ENCODE measurements at places on chromosomes 16 and 17.

GRCh38 chr16:35207059-35207999, 1747.9 kb downstream of the TP53TG3F start:
- DNase-seq: no peak

- DNase-seq: no peak
Observed at GRCh38 chr17:31400481-31400950, 9.0 kb downstream of the RAB11FIP4 start.

GRCh38 chr17:17613708-17614114, 22.2 kb upstream of the PEMT start:
- DNase-seq: peak; percentile 42

DNA sequence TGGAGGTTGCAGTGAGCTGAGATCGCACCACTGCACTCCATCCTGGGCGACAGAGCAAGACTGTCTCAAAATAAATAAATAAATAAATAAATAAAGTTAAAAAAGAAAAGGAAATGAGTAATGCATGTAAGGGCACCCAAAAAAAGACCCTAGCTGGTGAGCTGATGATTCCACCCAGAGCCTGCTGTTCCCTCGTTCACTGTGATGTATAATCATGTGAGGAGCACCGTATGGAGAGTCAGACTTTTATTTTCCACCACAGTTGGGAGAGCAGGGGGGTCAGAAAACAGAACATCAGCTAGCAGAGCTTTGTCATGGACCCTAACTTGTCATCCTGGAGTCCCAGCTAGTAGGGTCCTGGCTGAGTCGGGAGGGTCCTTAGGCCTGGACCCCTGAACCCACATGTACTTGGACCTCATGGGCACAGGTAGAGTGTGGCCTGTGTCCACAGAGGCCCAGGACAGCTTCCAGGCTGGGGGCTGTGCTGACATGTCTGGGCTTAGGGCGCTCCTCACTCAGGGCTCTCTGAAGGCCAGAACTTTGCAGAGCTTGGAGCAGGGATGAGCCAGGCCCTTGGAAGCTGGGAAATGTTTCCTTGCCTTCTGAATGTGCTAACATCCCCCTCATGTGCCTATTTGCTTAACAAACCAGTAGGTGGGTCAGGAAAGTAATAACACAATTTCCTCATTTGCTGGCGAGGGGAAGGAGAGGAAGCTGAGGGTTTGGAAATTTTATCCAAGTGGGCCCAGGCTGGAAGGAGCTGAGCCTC, 18.8 kb upstream of the LASP1NB start:
- no peak for DNase-seq

DNA sequence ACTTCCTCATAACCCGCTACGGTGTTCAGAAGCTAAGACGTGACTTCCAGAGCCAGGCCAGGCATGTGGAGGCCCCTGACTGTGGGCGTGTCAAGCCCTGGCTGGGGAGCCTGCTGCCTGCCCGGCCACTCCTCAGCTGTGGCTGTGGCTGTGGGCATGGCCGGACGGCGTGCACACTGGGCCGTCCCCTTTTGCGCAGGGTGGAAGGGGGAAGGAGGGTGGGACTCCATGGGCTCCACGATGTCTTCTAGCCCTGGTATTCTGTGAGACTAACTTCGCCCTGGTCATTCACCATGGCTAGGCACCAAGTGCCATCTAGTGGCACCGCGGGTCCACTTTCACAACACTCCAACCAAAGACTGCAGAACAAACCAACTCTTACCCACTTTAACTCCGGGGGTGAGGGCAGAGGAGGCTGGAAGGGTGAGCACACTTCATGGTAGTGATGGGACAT, 67.9 kb downstream of the N4BP1 start:
- no peak for DNase-seq

DNA sequence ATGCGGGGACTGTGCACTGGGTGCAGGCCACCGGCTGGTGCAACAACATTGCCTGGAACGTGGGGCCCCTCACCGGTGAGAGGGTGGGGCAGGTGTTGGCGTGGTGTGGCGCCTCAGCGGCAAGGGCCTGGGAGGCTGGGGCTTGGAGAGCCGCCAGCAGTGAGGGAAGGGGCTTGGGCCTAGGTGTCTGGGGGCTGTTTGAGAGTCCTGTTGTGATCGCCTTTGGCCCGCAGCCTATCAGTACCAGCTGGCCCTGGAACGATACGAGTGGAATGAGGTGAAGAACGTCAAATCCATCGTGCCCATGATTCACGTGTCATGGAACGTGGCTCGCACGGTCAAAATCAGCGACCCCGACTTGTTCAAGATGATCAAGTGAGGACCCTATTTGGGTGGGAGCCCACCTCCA, 2.6 kb upstream of the TMEM88 start:
- no peak for DNase-seq

- DNase-seq: no peak
Observed at GRCh38 chr16:17347624-17348023, 123.1 kb downstream of the XYLT1 start.

- DNase-seq: peak; percentile 42
Observed at GRCh38 chr16:87317750-87318644, 805 bp upstream of the C16orf95 start.

DNA sequence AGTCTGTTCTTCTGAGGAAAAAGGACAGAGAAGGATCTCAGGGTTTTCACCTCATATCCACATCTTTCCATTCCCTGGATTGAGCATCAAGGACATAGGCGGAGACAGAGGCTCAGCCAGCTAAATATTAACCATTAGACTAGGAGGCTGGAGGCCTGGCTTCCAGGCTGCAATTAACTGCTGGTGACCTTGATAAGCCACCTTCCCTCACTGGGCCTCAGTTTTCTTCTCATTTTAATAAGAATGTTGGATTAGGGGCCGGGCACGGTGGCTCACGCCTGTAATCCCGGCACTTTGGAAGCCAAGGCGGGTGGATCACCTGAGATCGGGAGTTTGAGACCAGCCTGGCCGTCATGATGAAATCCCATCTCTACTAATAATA, 25.6 kb upstream of the CNOT1 start:
- no peak for DNase-seq

GRCh38 chr17:4066210-4066609, 76.6 kb downstream of the ZZEF1 start:
- no peak for DNase-seq

- no peak for DNase-seq
Observed at GRCh38 chr16:9345880-9346279, 254.4 kb downstream of the HAPSTR1 start.

DNA sequence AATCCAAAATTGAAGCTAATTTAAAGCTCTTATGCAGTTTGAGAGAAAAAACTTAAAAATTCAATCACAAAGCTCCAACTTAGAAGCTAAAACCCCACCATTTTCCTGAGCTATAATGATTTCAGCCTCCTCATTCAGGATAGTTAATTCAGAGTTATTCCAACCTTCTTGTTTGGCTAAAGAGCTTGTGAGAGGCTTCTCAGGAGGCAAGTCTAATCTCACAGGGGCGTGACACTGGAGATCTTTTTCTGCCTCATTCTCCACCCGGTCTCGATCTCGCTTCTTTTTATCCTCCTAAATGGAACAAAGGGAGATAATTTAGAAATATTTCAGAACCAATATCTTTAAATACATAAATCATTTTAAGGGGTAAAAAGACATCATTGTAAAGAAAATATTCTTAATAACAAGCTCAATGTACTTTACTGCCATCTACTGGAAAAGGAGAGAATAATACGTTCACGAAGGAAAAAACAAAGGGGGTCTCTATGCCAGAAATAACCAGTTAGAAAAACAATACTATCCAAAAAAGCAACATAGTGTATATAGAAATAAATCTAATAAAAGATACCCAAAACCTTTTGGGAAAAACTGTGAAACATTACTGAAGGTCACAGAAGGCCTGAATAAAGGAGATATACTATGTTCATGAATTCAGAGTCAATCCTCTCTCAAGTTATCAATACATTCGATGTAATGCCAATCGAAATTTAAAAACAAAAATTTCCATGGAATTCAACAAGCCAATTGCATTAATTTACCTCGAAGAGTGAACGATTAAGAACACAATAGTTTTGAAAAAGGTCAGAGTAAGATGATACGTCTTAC, 13.9 kb downstream of the BRD7 start:
- DNase-seq: no peak

DNA sequence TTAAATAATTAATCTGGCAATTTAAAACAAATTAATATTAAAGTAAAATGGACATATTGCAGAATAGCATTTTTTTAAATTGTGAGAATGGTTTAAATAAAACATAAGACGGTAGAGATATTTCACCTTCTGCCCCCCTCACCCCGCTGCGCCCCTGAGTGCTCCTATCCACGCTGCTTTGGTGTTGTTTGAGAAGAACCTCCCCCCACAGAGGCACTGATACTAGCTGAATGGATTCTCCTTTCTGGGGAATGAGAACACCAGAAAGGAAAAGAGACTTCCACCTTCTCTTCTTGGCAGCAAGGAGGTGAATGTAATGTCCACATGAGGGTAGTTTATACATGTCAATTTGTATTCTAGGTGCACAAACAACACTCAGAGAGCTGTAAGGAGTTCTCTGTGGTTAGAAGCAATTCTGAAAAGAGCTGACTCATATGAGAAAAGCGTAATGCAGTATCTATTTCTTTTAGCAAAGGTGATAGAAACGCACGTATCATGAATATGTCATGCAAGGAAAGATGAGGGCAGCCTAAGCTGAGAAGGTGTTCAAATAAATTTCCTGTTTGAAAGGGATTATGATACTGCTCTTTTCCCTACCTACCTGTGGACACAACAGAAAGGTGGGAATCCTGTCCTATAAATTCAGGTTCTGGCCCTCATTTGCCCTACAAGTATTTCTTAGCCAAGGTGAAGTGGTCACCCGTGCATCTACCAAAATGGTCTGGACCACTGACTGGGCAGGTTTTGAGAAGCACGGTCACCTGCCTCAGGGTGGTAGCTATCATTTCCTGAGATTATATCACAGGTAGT, 126.9 kb downstream of the PARN start:
- DNase-seq: no peak

GRCh38 chr17:45326626-45327025, 9.8 kb upstream of the MAP3K14 start:
- no peak for DNase-seq

GRCh38 chr16:842711-843560, 42.4 kb upstream of the GNG13 start:
- no peak for DNase-seq

GRCh38 chr16:89986600-89986999, 32.7 kb downstream of the DBNDD1 start:
- DNase-seq: no peak

GRCh38 chr17:77424585-77425344, 284.0 kb downstream of the SEC14L1 start:
- no peak for DNase-seq

GRCh38 chr17:28738680-28739384, 5.0 kb upstream of the TRAF4 start:
- no peak for DNase-seq

- no peak for DNase-seq
Observed at GRCh38 chr17:41536741-41537613, 8.9 kb upstream of the KRT19 start.

GRCh38 chr16:57619606-57620334, 8.7 kb upstream of the ADGRG1 start:
- DNase-seq: no peak

- DNase-seq: no peak
Observed at GRCh38 chr16:72277749-72278148, 105.8 kb upstream of the PMFBP1 start.

Data from stimulated activated CD4-positive, alpha-beta T cell treated with anti-CD3 and anti-CD28 coated beads, TNF-alpha, amount 100 ng/mL, for 24 hours (primary cell).